NCI-H2081 (cell line): ENCODE measurements at places on chromosomes 2 and 18.

GRCh38 chr2:216031960-216032689, 18.8 kb upstream of the MREG start:
- no peak for DNase-seq

DNA sequence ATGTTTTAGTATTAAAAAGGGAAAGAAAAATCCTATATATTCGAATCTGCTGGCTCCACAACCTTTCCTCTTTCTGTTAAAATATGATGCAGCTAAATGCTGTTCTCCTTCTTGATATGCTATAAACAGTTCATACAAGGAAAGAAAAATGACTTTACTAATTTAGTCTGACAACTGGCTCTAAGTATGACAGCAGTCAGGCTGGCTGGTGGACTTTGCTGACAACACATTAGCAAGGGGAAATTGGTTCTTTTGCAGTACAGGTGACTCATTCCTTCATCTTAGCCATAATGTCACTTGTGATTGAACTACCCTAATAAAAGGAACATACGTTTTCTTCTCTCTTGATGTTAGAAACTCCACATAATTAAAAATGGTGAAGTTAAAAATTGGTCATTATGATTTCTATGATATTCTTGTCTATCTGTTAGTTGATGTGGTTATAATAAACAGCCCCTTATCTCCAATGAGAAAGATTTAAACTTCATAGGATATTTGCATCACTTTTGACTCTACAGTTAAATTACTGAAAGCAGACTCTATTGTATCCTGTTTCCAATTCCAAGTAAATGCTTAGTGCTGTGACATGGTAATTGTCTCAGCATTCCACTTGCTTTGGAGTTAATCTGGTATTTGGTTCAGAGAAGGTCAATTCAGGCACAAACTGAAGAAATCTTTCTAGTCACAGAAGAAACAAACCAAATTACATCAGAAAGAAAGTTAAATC, 315.3 kb upstream of the GULP1 start:
- no peak for DNase-seq

- no peak for DNase-seq
These were observed 29.0 kb upstream of the RPL37A start for GRCh38 chr2:216469661-216470060.

DNA sequence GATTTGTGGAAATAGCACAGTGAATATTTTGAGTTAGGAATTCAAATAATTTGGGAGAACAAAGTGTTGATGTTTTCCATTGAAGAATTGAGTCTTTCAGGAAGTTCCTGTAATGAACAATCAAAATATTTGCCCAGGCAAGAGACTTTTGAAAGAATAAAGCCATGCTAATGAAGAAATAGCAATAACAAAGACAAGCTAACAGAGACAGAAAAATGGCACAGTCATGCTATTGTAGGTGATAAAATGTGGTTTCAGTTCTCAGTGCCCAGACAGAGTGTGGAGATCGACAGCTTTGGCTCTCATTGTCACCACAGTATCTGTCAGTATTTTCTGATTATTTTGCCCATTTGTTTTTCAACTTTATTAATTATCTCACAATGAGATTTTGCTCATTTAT, 490.8 kb upstream of the PIK3C3 start:
- no peak for DNase-seq

DNA sequence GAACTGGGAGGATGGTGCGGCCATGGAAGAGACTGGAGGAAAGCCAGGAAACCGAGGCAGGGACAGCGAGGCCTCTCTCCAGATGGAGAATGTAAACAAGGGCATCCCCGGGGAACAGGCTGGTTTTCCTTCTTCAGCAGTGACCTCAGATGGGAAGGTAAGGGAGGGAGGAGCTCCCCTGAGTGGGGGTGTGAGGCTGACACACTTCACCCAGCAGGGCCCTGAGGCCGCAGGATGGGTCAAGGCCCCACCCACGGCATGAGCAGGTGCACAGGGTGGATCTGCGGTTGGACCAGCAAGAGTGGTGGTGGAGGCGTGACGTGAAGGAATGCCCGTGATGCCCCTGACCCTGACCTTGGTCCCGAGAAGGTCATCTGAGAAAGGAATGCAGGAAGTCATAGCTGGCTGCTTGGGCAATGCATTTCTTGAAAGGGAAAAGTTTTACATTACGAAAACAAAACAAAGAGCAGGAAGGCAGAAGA, 48.1 kb downstream of the ADCY3 start:
- DNase-seq, result no peak

GRCh38 chr2:115908731-115909130, 1466.3 kb downstream of the DPP10 start:
- DNase-seq, result no peak

DNA sequence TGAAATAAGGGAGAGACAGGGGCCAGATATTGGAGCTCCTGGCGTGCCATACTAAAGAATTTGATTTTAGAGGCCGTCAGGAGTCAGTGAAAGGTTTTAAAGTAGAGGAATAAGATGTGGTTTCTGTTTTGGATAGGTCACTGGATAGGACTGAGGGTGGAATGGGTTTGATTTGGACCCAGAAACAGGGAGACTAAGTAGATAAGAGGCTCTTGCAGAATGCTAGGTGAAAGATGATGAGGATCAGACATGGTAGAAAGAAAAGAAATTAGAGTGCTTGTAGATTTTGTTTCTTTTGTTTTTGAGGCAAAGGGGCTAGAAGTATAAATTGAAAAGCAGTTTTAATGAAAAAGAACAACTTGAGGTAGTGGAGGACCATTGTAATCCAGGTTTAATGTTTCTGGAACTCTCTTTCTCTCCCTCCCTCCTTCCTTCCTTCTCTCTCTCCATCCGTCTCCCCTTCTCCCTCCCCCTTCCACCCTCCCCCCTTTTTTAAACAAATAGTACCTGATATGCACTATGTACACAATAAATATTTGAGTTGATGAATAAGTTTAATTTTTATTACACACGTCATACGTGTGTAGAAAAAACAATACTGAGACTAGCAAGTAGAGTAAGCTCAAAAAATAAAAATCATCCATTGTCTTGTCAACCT, 1.9 kb downstream of the NDUFV2 start:
- no peak for DNase-seq

DNA sequence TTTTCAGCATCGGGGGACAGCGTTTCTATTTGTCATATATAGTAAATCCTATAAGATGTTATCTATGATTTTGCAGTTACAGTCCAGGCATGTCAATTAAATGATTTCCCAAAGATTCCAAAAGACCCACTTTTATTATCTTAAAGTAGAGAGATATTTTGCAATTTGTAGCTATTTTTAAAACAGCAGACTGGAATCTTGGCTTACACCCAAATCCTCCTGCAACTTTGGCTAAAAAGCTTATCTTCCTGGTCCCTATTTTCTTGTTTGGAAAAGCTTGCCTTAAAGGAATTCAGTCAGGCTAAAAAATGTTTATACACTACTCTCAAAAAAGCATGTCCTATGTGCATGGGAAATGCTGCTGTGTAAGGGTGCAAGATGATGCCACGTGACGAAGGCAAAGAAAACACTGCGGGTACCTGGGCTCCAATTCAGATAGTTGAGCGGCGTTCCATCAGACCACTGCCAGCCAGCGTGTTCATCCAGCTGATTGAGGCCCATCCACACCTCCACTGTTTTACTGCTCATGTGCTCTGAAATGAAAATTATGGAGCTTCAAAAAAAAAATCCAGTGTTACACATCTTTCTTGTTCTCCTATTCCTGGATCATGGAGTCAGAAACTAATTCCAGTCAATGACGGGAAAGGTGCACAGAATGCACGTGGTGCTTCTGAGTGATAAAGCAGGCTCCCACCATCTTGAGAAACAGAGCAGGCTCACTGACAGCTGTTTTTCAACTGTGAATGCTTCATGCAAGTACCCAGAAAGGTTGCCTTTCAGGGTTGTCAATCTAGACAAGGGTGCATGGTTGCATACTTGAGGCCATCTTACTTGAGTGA, 33.8 kb downstream of the PLA2R1 start:
- no peak for DNase-seq

DNA sequence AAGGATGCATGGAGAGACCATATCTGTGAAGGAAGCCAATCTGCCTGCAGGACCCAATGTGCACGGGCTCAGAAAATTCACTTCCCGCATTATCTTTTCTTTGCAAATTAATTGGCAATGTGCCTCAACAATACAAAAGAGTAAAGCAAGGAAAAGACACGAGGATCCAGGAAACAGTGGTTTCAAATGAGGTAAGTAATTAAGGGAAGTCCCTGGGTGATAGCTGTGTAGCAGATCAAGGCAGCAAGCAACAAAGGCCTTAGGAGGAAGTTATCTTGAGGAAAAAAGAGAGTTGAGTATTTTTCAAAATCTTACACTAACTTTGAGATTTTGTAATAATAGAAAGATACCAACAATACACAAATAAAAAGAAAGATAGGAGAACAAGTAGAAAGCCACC, 44.3 kb upstream of the TGIF1 start:
- DNase-seq, result no peak

DNA sequence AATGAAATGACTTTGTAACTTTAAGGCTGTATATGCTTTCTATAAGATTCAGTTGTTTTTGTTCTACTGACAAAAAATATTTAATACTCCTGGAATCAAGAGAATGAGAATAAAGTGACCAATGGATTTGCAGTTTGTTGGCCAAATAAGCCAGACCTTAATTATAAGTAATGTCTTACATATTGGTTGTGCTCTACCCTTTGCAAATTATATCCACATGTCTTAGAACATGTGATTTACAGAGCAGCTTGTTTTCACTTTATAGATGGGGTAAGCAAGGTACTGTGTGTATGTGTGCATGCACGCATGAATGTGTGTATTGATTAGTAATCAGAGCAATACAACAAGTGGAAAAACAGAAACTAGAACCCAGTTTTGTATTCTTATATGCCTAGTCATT, 59.1 kb downstream of the RMDN2 start:
- no peak for DNase-seq

- no peak for DNase-seq
These were observed 47.3 kb downstream of the PKP4 start for GRCh38 chr2:158504088-158504487.

GRCh38 chr18:49214706-49215105, 245.7 kb downstream of the DYM start:
- no peak for DNase-seq

DNA sequence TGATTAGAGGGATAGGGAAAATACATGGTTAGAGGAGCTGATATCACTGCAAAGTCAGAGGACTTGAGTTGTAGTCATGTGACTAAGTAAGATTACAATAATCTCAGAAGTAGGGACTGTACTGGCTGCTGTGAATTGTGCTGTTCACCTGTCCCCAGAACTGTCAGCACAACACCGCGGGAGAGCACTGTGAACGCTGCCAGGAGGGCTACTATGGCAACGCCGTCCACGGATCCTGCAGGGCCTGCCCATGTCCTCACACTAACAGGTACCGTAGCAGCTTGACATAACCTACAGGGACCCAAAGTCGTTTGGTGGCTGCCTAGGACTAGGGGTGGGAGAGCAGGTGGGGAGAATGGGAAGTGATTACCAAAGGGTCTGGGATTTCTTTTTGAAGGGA, 132.8 kb upstream of the TTC39C start:
- peak; percentile 94 for DNase-seq

- no peak for DNase-seq
These were observed 116.2 kb downstream of the RND3 start for GRCh38 chr2:150371044-150371818.

DNA sequence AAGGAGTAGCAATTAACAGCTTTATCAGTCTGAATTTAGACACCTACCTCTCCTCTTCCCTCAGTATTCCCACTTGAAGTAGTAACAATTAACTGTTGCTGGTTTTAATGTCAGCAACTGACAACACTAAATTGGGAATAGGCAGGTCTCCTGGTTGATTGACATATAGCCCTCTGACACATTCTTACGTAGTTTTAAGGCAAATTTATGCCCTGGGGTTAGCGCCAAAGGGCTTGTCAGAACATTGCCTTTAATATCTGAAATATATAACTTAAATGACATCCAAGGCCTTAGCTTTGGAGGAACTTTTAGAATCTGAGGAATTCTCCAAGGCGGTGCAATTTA, 7.4 kb downstream of the ASXL3 start:
- no peak for DNase-seq

DNA sequence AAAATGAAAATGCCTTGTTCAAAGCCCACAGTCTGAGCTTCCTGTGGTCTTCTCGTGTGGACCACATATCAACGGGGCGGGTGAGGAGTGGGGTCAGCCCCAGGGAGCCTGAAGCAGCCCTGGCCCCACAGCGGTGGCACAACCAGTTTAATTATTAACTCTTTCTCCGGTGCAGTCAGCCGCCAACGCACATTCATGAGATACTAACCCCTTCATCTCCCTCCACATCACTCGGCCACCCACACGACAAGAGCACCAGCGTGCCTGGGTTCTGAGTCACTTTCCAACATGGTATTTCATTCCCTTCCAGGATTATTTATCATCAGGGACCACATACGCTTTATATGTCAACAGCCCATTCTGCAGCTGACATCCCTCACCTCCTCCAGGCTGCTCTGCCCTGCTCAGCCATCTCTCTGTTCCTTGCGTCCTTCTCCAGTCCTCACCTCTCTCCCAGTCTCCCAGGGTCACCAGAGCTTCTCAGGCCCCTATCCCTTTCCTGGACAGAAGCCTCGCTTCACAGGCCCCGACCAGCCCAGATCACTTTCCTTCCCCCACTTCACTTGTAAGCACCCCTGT, 48.0 kb upstream of the ID2 start:
- no peak for DNase-seq

- DNase-seq, result peak; percentile 27
These were observed 491.0 kb downstream of the CDH2 start for GRCh38 chr18:27685807-27686412.

- peak; percentile 30 for DNase-seq
These were observed 356.1 kb upstream of the ZC3H15 start for GRCh38 chr2:186129767-186130581.

DNA sequence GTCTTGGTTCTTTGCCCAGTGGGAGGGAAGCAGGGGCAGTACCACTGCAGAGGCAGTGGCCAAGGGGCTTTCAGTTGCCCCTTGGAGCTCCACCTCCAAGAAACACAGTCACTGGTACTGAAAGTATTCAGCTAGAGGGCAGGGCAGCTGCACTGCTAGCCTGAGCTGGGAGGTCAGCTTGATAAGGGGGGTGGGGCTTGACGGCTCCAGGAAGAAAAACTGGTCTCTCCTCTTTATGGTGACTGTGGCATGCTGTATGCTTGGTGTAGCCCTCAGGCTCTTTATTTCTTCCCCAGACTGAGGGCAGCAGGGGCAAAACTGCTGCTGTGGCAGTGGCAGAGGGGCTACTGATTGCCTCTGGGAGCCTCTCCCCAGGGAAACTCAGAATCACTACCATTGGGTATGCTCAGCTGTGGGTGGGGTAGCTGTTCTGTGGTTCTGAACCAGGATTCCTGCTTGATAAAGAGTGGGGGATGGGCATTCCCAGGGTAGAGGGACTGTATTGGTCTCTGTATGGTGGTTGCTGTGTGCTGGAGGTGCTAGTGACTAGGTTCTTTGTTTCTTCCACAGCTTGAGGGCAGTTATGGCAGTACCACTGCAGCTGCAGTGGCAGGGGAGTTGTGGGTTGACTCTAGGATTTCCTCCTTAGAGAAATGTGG, 134.6 kb upstream of the SCN7A start:
- no peak for DNase-seq
